Left kidney (tissue), 8 donors: ENCODE measurements at places on chromosomes 5 and 9. TPM values are rescaled to one million over a fixed set of nuclear protein-coding genes. Genes with fewer than 3 reads are reported as not detected.

DNA sequence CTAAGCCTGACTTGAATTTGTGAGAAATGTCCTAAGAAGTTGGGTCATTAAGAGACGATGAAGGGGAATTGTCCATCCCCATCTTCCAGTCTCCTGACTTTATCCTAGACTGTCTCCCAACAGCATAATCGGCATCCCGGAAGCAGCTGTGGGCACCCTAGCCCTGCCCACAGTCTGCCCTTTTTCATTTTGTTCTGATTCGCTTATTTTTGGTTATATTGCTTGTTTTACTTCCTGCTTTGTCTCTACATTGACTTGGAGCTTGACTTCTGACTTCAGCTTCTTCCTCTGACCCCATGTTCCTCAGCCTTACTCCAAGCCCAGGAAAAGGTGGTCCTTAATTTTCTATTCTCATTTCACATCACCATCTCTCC, 41.8 kb downstream of the UGCG start:
- no peak for DNase-seq

DNA sequence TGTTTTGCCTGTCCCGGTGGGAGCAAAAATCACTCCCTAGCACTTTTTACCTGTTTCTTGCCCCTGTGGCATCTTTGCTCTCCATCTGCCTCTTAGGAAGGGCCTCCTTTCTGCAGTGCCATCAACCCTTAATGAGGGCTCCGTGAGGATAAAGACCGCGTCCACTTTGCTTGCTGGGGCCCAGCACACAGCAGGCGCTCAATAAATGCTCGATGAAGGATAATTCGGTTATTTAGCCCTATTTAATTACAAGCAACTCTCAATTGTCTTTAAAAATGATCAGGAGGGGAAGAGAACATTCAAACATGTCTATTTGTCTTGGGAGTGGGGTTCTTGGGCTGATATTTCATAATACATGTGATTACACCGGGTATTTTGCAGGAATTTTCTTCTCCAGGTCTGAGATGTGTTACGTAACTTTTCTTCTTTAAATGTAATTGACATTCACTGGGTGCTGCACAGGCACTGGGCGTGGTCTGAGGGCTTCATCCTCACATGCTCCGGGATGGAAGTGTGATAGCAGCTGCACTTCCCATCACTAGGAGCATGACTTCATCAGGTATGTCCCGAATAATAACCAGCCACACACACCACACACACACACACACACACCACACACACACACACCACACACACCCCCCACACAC, 19.8 kb upstream of the NTNG2 start:
- DNase-seq, result no peak

DNA sequence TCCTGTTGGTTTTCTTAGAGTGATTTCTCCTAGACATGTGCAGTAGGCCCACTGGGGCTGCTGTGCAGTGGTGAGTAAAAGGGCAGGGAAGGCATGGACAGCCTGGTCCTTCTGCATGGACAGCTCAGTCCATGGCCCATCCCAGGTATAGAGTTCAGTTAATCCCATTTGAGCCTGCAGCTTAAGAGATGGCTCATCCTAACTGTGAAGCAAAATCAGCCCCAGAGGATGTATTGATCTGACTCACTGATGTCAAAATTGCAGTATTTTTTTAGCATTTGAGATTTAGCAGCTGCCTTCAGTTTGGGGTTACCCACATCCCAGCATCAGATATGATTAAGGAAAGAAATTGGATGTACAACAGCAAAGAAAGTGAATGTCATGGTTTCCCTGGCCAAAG, 93.4 kb downstream of the PDE6A start:
- no peak for DNase-seq

DNA sequence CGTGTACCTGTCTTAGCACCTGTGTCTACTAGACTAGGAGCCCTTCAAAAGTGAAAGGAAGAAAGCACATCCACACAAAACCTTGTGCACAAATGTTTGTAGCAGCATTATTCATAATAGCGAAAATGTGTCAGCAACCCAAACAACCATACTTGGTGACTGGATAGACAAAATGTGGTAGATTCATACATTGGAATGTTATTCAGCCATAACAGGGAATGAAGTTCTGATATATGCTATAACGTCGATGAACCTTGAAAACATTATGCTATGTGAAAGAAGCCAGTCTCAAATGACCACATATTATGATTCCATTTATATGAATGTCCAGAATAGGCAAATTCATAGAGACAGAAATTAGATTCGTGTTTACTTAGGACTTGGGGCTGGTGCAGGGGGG, 57.8 kb upstream of the LARP1 start:
- no peak for DNase-seq

DNA sequence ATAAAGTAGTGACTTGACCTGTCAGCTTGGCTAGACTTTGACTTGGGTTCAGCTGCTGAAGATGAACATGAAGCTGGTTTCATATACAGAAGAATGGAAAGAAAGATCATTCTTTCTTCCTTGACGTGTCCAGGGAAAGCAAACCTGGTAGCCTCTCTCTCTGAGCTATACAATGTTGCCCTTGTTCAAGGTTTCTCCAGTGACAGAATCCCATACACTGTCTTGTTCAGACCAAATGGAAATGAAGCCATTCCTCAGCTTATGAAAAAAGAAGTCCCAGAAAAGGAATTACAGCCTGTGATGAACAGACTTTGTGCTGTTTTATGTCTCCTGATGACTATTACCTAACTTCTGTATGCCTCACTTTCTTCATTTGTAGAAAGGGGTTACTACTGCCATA, 349.8 kb upstream of the KLF4 start:
- DNase-seq, result no peak

DNA sequence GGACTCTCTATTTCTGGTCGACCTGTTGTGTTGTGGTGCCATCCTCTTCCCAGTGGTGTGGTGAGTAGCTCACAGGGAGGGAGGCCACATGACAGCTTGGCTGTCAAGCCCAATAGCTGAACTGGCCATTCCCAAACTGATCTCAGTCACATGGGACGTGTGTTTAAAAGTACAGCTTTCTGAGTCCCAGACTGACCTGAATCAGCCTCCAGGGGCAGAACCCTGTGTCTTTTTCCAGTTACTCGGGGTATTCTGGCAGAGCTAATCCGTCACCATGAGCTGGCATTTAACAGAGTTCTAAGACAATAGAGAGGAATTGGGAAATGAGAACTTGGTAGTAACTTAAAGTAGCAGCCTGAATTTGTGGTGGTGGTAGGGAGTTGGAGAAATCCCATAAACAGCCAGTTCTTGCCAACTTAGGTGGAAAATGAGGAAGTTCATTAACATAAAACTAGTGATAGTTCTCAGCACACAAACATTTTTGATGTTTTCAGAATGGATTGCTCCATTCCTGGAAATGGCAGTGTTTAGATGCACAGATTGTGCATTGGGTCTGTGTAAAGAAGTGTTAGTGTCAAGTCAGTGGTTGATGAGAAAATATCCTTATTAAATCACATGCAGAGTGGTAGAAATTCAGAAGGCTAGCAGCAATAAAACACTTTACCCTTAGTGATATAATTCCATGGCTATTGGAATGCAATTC, 50.9 kb downstream of the GPR107 start:
- no peak for DNase-seq

- DNase-seq, result peak; percentile 25
Measured at GRCh38 chr5:152864991-152865390, 459.9 kb upstream of the NMUR2 start.

DNA sequence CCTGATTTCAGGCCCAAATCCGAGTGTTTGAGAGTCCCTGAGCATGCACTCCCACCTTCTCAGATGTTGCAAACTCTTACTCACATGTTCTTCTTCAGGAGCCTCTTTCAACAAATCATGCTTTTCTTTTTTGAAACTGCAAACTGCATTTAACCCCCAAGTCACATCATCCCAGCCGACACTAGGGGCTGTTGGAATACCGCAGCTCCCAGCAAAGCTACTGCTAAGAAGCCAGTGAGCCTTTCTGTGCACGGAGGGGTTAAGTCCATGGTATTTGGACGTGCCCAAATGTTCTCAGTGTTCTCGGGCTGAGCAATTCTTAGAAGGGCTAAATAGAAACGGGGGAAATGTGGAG, 282.9 kb downstream of the NFIB start:
- peak; percentile 67 for DNase-seq

DNA sequence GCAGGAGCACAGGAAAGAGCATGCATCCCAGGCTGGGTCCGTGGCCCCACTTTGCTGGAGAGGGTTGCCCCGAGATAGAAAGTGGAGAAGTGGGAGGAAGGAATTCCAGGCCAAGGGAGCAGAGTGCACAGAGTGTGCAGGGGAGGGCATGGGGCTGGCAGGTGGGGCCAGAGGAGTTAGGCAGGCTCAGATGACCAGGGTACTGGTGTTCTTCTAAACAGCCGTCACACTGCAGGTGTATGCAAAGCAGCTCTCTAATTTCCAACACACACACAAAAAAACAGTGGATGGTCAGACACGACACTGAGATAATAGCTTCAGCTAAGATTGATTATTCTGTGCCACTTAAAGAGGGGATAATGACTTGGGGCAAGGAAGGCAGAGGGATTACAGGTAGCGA, 212.2 kb downstream of the MTRR start:
- no peak for DNase-seq

DNA sequence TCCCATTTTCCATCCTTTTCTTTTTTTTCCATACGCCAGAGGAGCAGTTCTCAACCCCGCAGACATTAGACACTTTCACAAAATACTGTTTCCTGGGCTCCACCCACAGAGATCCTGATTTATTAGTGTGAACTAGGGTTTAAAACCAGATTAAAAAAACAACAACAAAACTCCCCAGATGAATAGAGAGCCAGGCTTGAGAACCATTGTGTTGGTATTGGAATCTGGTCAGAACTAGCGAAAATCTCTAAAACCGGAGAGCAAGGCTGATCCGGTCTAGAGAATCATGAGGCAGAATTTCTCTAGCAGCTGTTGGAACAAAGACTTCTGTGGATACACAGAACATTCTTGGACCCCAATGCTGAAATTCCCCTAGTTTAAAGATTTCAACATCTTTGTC, 173.0 kb downstream of the PCSK1 start:
- no peak for DNase-seq

DNA sequence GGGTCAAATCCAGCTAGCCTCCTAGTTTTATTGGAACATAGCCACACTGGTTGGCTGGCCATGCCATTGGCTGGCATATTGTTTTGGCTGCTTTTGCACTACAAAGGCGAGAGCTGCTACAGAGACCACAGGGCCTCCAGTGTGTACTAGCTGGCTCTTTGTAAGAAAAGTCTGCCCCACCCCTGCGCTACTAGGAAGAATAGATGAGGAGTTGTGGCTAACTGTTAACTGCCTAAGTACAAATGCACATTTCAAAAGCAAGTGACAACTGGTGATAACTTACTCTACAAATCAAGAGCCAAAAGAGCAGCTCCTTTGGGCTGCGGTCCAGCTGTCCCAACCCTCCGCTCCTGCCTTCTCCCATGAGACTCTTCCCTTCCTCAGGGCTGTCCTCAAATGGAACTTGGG, 63.9 kb downstream of the SERINC5 start:
- DNase-seq, result no peak

GRCh38 chr5:65171645-65172044, 310.1 kb downstream of the ADAMTS6 start:
- DNase-seq, result no peak

GRCh38 chr9:14203356-14204056, 110.4 kb downstream of the NFIB start:
- no peak for DNase-seq

DNA sequence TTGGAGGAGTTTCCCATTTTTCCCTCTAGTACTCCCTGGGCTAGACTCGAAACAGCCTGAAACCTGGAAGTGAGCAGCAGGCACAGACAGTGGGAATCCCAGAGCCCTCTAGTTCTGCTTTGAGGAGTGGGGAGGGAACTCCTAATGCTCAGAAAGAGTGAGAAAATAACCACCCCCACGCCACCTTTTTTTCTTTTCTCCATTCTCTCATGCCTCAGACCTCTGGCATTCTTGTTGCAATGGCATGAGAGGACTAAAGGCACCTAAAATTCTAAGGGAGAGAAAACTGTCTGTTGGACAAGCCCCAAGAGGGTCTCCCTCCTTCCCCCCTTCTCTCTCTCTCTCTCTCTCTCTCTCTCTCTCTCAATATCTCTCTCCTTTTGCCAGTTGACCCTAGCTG, 15.1 kb upstream of the IRF1 start:
- no peak for DNase-seq

GRCh38 chr9:7265181-7265580, 507.4 kb downstream of the KDM4C start:
- DNase-seq, result peak; percentile 35

GRCh38 chr9:130583271-130583670, 3.9 kb downstream of the FUBP3 start:
- DNase-seq, result no peak

DNA sequence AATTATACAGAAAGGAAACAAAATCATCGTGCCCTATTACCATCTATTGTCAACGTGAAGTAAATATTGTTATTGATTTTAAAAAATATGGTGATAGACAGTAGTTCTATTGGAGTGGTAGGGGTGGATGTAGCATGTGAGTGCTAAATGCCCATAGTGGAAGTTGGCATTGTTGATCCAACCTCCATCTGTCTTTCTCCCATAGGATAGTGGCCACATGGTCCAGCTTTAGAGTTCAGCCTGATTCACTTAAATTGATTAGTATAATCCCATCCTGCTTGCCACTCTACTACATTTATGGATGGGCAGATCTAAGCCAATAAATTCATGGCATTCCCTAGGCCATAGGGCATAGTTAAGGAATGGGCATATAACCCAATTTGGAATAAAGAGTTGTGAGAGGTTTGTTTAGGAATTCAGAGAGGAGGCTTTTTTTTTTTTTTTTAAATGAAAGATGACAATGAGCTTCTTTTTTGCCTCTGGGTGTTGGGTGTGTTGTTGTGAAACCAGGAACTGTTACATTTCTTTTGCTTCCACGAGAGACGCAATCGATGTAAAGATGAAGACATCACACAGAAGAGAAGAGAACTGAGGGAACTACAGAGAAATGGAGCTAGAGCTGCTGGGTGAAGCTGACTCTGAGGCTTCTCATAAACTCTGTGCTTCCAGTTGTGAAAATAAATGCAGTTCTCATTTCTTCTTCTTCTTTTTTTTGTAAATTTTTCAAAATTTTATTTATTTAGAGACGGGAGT, 12.5 kb upstream of the CHD1 start:
- DNase-seq, result no peak

- peak; percentile 42 for DNase-seq
Measured at GRCh38 chr5:154701181-154701580, 54.0 kb upstream of the LARP1 start.

GRCh38 chr5:117943541-117943940, 1044.8 kb downstream of the DTWD2 start:
- DNase-seq, result no peak

- DNase-seq, result no peak
Measured at GRCh38 chr5:54959673-54960418, 25.5 kb downstream of the ESM1 start.

GRCh38 chr5:38673671-38674071, 117.2 kb upstream of the LIFR start:
- DNase-seq, result no peak

- peak; percentile 34 for DNase-seq
Measured at GRCh38 chr5:141084487-141084989, 9.9 kb upstream of the PCDHB2 start.

- DNase-seq, result no peak
Measured at GRCh38 chr9:84339962-84340361, 596 bp downstream of the SLC28A3 start.

PCDHA4 gene
- 1.00 TPM for polyA plus RNA-seq

MEIKIN gene
- not detected for polyA plus RNA-seq

ABO gene
- 19.1 TPM for polyA plus RNA-seq

PTGR1 gene
- 278 TPM for polyA plus RNA-seq

ACSL6 gene
- 1.4 TPM for polyA plus RNA-seq

OGN gene
- polyA plus RNA-seq, result 40.2 TPM

TCF7 gene
- 13.0 TPM for polyA plus RNA-seq

PPP2R2B gene
- 11.5 TPM for polyA plus RNA-seq

IFNA2 gene
- not detected for polyA plus RNA-seq
